ENCODE measurements at places on chromosomes 5 and 9.

GRCh38 chr5:132629230-132629944 lies 28.6 kb upstream of the IL13 start:
- no peak for DNase-seq

DNA sequence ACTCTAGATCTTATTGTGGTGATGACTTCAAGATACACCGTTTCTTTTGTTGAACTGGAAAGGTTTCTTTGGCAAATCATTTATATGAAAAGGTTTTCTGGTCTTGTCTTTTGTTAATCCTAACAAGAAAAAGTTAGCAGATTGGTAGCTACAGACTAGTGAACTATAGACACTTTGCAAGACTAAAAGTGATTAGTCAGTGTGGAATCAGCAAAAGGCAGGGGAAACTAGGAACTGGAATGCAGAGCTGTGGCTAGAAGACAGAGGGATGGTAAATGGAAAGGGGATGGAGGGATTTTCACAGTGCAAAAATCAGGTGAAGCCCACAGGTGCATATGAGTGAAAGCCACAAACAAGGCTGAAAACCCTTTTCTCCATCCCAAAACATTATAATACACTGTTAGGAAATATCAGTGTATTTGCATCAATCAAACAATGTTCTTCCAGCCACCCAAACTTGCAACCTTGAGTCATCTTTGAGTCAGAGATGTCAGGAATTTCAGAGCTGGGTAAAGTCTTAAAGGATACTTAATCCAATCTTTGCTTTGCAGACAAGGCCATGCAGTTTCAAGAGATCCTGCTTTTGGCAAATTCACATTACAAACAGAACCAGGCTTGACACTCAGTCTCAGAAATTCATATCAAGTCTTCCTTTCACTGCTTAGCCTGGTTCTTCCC lies 52.7 kb downstream of the PLK2 start:
- no peak for DNase-seq

GRCh38 chr5:147860641-147861025 lies 17.9 kb upstream of the SCGB3A2 start:
- no peak for DNase-seq

DNA sequence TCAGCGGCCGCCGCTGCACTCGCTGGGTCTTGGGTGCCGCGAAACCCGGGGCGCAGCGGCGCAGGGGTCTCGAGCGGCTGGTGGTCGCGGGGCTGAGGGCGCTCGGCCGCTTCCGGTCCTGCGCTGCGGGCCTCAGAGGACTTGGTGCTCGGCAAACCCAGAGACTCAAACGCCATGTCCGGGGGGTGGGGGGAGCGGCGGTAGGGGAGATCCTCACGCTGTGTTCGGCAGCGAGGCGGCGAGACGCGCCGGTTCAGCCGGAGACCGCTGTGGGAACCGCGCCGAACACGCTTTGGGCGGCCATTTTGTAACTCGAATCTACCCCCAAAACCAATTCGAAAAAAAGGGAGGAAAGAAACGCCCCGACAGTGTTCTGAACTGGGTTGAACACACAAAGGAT lies 317.5 kb upstream of the CDH18 start:
- no peak for DNase-seq

DNA sequence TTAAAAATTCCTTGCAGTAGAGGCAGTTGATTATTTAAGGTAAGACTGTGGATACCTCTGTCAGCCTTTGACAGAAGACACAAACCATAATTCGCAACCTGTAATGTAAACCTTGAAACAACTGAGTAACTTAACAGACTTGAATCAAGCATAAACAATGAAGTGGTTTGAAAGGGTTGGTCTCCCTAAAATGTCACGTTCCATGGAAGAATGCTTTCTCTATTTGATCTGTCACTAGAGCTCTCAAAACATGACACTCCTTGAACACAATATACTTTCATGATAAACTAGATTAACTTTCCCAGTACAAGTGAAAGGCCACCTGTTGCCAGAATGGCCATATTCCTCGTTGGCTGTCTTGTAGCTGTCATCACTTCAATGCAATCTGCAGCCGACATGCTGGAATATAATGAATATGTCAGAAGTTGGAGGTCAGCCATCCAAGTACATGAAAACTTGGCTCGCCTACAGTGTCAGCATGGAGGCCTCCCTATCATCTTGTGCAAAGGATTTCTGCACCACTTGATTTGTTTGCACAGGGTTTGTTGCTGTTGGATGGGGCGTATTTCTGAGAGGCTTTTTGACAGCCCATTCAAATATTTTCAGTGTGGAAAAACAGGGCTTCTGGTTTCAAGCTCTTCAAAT lies 228.0 kb downstream of the TLE4 start:
- DNase-seq = no peak

DNA sequence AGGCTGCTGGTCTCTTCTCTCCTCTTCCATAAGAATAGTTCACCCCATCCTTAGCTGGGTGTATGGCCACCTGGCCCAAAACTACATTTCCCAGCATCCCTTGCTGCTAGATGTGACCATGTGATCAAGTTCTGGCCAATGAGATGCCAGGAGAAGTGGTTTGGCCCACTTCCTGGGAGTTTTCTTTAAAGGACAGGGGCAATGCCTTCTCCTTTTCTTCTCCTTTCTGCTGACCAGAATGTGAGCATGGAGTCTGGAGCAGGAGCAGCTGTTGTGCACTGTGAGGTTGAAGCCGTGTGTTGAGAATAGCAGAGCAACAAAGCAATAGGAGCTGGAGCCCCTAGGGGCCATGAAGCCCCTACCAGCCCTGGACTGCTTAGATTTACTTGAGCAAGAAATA lies 36.8 kb downstream of the C9orf50 start:
- peak; percentile 84 for DNase-seq

DNA sequence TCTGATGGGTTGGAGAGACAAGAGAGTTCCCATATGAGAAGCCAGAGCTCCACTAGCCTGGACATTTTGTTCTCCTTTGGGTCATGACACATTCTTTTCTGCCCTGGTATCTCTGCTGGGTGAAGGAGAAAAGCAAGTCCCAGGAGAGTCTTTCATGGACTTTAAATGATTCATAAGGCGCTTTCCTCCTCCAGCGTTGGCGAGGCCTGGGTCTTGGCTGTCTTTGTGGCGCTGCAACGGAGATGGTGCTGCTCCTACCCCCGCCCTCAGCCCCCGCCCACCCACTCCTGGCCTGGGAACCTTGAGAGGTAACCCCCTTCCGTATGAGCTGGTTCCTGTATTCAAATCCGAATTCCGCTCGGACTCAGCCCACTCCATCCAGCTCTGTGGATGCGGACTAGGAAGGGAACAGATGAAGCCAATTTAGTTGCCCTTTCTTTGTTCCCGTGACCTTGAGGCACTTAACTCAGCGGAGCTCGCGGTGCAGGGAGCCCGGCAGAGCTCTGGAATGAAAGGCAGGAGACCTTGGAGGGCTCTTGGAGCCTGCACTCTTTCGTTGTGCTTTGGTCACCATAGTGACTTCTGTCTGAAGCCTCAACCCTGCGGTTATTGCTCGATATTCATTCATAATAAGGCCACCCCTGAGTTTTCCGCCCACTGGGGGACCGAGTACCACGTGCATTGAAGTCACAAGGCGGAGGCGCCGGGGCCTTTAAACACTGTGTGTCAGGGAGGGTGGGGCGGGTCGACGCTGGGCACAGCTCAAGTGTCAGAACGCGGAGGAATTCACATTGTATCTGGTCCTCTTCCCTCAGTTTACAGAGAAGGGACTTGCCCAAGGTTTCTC lies 14.0 kb upstream of the PWWP2A start:
- DNase-seq = peak; percentile 68

DNA sequence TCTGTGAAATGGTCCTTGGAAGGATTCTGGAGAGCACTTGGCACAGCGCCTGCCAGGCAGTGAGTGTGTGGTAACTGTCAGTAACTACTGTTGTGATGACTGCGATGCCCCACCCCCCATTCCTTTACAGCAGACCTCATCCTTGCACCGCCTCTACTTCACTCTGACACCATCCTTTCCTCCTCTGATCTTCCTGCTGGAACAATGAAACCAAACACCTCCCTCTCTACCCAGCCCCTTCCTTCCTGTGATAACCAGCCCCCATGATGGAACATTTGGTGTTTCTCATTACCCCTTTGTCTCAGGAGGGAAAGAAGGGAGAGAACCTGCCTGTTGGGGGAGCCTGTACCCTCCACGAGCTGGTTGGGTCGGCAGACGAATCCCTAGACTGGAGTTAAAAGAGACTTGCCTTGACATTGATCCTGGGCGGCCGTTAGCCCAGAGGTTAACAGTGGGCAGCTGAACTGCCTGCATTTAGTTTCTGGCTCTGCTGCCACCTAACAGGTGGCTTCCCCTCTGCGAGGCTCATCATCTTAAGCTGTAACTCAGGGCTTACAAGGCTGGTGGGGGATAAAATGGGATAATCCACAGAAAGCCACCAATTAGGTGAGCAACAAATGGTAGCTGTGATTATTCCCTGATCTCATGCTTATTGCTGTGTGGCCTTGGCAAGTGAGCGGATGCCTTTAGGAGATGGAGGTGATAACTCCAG lies 34.2 kb upstream of the GRPEL2 start:
- no peak for DNase-seq

DNA sequence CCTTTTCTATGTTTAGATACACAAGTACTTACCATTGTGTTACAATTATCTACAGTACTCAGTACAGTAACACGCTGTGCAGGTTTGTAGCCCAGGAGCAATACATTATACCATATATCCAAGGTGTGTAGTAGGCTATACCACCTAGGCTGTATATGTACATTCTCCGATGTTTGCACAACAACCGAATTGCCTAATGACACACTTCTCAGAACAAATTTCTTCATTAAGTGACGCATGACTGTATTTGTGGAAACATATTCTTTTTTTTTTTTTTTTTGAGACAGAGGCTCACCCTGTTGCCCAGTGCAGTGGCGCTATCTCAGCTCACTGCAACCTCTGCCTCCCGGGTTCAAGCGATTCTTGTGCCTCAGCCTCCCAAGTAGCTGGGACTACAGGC lies 4.0 kb upstream of the RAD23B start:
- no peak for DNase-seq

DNA sequence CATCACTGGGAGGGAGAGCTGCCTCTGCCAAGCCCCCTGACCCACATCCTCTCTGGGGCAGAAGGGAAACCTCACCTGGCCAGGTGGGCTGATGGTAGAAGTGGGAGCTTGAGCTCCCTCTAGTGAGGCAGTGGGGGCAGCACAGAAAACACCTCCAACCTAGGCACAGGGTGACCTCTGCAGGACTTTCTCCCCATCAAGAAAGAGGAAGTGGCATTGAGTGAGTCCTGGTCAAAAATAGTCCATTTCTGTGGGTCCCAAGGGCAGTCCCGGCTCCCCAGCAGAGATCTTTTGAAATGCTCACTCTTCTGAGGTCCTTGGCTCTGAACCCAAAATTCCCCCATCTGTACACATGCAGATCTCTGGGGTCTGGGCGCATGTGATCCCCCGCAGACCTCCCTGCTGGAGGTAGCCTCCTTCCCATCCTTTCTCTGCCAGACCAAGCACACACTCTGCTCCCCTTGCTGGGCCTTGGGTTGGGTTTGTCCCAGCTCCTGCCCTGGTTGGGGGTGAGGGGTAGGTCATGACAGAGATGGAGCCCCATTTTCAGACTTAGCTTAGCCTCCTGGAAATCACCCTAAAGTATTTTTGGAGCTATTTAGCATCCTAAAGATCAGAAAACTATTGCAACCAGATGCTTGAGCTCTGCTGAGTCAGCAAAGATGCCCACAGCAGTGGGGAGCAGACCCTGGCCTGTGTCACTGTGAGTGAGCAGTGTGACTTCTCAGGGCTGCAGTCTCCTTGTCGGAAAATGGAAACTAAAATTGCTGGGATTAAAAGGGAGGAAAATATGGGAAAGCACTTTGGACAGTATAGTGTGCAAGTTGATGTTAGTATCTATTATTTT lies 41.6 kb upstream of the LCP2 start:
- DNase-seq = no peak

- DNase-seq = no peak
These were observed 79.4 kb downstream of the ESM1 start for GRCh38 chr5:54905942-54906537.

DNA sequence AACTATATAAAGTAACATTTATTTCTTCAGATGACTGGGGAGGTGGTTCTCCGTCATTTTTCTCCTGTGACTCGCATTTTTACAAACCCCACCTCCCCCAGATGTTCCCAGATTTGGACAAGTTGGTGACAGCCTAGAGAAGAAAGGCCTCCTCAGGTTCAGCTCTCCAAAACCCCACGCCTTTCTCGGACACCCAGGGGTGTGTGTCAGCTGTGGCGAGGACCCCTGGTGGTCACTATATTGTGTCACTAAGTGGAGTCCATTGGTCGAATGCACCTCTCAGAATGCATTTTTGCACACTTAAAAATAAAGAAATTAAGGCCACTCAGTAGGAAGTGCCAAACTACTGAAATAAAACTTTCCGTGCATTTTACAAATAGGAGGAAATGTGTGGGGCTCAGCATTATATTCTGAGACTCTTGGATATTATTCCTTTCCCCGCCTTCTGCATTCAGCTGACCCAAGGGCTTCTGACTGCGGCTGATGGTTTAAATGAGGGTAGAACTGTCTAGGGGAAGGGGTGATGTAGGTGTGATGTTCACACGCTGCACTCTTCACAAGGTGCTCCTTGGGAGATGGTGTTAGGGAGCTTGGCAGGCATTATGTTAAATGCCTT lies 47.6 kb downstream of the ACO1 start:
- peak; percentile 67 for DNase-seq

DNA sequence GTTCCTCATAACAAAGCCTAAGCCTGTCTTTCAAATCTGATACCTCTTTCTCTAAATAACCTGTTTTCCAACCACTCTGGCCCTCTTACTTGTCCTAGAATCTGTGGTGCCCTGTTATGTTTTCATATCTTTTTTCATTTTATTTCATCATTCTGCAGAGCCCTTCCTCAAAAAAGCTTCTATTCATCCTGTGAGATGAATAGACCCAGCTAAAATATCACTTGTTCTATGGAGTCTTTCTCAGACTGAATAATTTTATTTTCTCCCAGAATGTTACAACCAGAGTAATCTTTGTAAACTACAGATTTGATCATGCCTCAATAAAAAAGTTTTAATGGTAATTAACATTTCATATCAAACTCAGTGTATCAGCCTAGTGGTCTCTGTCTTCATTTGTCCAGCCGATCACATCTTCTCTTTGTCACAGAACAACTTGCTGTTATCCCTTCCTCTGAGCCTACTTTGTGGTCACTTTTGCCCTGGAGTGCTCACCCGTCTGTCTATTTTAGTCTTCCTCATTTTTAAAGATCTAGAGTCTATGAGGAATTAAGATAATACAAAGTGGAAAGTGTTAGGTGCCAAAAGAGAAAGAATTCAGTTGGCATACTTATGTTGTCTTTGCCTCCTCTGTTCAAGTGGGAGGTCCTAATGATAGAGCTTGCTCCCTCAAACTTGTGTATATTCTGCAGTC lies 77.8 kb downstream of the ZCCHC7 start:
- DNase-seq = no peak
